LNCaP clone FGC (cell line): ENCODE measurements at places on chromosomes 12 and 14.

- no peak for DNase-seq
These were observed 12.7 kb upstream of the WDR89 start for GRCh38 chr14:63654346-63654745.

- no peak for DNase-seq
These were observed 194.0 kb upstream of the SLC16A7 start for GRCh38 chr12:59401862-59402261.

DNA sequence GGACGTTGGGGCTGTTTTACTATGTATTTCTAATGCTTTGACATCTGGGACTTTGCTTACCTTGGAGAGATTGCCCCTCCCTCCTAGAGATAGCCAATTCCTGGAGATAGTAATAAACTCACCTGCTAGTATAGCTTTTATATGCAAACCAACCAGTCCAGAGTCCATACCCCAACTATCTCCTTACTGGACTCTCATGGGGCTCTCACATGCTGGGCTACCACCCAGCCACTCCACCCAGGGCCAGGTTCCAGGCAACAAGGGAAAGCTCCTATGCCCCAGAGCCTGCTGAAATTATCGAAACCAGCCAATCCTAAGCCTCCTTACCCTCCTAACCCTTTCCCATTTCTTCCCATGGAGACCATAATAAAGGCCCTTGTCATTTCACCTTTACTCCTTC is 25.5 kb upstream of the MGP start:
- no peak for DNase-seq

GRCh38 chr14:100138082-100138787 is 21.2 kb downstream of the DEGS2 start:
- no peak for DNase-seq

DNA sequence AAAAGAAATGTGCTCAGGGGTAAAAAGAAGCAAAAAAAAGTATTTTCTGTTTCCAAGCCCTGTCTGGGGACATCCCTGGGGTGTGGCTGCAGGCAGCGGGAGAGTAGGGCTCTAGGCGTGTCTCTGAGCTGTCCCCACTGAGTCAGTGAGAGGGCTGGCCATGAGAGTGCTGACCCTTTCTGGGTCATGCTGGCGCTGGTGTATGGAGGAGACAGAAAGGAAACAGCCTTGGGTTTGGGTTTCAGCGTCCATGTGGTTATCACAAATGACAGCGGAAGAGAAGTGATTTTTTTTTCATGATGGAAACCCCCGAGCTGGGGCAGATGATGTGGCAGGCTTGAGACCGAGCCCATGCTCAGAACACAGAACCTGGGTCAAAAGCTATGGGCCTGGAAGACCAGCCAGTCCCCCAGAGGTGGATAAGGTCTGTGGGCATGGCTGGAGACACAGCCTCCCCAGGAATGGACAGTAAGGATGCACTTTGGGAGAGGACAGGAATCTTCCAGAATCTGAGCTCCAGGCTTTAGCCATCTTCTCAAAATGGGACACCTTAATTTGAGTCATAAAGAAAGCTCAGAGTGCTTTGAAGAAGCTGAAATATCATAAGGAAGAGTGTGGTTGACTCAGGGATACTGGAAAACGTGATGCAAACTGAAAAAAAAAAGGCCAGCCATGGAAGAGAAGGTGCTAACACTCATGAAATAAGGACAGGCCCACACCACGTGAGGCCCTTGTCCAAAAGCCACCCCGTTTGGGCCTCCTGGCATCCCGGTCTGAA is 36.2 kb downstream of the SYNE3 start:
- DNase-seq = no peak

DNA sequence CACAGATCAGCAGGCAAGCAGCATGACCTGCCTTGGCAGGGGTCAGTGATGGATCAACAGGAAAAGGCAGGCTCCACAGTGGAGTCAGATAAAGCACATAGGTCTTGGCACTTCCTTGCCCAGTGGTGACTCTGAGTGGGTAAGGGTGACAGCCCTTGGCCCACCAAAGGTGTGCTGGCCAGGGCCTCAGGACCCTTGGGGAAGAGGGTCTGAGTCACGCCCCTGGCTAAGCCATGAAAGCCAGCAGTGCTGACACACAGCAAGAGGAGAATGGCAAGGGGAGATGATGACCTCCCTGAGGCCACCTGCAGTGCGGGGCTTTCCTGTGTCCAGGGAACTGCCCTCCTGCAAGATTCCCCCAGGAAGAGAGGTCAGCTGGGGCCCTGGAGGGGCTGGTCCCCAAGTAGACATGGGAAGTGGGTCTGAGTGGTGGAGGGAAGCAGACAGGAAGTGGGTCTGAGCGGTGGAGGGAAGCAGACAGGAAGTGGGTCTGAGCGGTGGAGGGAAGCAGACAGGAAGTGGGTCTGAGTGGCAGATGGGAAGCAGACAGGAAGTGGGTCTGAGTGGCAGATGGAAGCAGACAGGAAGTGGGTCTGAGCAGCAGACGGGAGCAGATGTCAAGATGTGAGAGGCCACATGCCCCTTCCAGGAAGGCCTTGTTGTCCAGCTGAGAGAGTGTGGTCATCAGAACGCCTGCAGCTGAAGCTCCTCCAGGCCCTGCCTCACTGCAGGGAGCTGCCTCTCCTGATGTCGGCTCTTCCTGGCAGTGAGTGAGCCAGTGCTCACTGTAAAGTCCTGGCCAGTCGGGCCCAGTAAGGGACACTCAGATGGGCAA is 34.8 kb downstream of the DIO3 start:
- no peak for DNase-seq

DNA sequence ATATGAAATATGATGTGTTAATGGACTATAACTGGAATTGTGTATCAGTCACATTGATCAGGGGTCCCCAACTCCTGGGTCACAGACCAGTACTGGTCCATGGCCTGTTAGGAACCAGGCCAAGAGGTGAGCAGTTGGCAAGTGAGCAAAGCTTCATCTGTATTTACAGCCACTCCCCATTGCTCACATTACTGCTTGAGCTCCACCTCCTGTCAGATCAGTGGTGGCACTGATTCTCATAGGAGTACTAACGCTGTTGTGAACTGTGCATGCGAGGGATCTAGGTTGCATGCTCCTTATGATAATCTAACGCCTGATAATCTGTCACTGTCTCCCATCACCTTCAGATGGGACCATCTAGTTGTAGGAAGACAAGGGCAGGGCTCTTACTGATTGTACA is 72.3 kb downstream of the CDK17 start:
- no peak for DNase-seq

- no peak for DNase-seq
These were observed 20.8 kb downstream of the MLXIP start for GRCh38 chr12:122099280-122099749.

- DNase-seq = no peak
These were observed 133.3 kb upstream of the FSCB start for GRCh38 chr14:44640416-44640815.

- DNase-seq = no peak
These were observed 25.2 kb downstream of the NGB start for GRCh38 chr14:77245820-77246219.

GRCh38 chr12:5096241-5096924 is 52.7 kb downstream of the KCNA5 start:
- DNase-seq = no peak
